ENCODE measurements at places on chromosomes 2 and 18.
A peak's percentile ranks its signal among the peaks of the same experiment; 100 is the strongest.

DNA sequence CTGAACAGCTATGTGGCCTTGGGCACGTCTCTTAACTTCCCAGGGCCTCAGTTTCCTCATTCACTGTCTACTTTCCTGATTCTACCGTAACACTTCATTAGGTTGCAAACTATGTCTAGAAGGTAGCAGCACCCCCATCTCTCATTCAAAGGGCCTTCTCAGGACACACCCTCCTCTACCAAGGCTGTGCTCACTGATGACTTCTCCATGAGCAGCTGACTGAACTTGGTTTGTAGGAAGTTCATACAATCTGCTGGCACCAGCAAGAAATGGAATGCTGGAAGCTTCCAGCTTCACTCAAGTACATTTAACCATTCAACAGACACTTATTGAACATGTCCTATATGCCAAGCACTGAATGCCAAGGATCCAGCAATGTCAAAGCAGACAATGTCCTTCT, 250.8 kb upstream of the CTAGE1 start:
- DNase-seq: no peak

DNA sequence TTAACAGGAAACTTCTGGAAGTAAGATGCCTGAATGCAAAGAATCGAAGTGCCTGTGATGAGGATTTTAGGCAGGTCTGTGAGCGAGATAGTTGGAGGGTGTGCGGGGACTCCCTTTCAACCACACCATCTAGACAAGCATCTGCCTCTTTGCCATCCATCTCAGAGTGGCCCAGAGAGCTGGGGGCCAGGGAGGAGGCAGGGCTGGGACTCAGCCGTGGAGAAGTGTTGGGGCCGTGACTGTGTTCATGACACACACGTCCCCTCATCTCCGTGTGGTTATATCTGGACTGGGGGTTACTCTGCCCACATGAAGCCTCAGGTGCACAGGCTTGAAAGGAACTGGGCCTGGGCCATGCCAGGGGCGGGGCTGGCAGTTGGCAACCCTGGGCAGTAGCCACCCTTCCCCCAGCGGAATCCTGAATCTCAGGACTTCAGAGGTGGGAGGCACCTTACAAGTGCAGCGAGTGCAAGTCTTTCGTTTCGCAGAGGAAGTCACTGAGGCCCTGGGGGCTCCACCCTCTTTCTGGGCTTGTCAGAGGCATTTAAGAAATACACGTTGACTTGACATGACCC, 112.5 kb downstream of the SLC4A3 start:
- DNase-seq: no peak

DNA sequence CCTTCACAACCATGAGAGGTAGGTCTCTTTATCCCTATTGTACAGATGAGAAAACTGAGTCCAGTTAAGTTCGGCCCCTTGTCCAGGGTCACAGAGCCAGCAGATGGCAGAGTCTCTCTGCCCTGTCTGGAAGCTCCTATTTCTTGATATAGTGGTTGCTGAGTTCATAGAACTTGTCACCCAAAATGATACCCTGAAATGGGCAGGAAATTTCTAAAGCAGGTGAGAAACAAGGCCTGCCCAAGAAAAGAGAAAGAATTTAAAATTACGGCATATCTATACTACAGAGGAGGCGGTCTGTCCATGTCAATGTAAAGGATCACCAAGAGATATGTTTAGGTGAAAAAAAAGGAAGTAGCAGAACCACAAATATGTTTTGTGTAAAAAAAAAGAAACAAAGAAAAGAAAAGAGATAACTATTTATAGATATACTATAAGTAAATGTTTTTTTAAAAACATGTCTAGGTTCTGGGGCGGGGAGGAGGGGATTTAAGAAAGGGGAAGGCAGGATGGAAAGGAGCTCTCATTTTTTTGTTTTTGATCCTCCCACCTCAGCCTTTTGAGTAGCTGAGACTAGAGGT, 39.8 kb downstream of the MYO7B start:
- no peak for DNase-seq

- no peak for DNase-seq
Observed at GRCh38 chr2:109129921-109130722, 1.1 kb downstream of the SH3RF3 start.

DNA sequence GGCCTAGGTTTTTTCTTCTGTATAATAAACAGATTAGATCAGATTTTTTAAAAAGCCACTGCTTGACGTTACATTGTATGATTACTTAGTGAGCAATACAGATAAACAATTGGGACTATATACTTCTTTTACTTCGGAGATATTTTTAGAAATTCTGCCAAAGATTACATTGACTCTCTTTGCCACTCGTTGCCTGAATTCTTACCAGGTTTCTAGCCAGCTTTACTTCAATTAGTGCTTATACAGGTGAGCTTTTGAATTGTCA, 156.6 kb downstream of the HAUS1 start:
- no peak for DNase-seq

DNA sequence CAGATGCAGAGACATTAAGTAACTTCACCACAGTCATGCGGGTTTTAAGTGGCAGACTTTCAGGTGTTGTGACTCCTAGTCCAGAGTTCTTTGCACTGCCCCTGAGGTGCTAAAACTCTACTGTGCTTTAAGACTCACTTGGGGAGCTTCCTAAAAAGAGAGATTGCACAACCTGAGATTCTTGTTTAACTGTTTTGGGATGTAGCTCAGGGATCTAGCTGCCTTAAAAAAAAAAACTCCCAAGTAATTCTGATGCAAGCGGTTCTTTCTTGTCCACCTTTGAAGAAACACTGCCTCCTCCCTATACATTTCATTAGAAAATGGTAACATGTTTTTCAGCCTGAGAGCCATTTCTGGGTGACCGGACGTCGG, 13.0 kb downstream of the IL37 start:
- no peak for DNase-seq

DNA sequence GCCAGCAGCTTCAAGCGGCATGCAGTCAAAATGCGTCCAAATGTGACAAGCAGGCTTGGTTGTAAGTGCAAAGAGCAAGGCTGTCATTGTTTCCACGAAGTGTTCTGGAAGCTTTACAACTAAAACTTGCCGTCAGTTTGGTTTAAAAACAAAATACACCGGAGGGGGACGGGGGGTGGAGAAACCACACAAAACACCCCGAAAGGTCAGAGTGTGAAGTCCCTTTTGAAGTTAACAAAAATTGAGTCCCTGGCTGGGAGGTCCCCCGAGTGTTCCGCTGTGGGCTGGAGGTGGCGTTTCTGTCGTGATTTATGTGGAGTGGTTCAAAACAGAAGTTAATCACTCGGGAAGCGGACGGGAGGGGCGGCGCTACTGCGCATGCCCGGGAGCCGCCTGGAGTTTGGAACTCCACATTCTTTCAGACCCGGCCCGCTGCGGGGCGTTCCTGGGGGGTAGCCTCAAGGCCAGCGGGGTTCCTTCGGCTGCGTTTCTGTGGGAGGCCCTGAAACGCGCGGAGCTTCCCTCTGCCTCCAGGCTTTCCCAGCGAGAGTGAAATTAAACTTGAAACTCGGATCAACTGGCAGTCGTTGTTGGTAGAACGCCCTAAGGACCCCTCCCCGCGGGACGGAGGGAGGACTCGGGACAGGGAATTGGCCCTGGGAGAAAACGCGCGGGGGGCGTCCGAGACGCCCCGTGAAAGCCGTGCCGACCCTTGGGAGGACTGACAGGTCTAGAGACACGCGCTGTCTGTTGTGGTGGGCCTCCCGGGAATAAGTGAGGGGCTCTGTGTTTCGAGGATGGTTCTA, 1.4 kb downstream of the TGIF1 start:
- peak; percentile 89 for DNase-seq

DNA sequence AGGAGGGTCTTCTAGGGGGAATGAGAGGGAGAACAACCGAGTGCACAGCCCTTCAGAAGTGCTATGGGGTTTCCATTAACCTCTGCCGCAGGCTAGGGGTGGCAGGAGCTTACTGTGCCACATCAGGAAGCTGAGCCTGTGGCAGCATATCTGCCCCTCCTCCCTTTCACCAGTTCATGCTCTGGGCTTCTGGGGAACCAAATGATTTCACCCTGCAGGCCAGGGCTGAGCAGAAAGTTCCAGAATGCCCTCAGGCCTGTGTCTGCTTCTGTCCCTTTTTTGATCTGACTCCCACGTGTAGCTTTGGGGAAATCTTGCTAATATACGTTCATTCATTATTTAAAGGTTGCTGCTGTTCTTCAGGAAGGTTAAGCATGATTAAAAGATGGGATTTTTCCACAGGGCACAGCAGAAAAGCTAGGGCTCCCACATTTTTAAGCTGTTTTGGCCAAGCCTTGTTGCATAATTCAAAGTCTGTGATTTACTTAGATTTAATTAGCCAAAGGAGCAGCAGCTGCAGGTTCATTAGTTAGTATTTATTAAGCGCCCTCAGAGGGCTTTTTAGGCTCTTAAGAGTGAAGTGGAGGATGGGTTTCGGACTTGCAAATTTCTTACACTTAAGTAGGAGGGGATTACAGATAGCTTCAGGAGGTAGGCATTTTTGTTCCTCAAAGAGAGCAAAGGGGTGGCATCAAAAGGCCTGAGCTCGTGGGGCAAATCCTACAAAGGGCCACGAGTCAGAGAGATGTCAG, 10.2 kb downstream of the TMEM247 start:
- no peak for DNase-seq

GRCh38 chr2:23327416-23327815, 57.6 kb upstream of the KLHL29 start:
- no peak for DNase-seq
